ENCODE measurements at places on chromosomes 16 and 17. TPM values are rescaled to one million over a fixed set of nuclear protein-coding genes. Genes with fewer than 3 reads are reported as not detected.
A peak's percentile ranks its signal among the peaks of the same experiment; 100 is the strongest.

The MILR1 gene
- total RNA-seq = not detected

The TMC5 gene
- not detected for total RNA-seq

The MARCHF10 gene
- not detected for total RNA-seq

The ITGB3 gene
- not detected for total RNA-seq

The PLD6 gene
- total RNA-seq = 17.2 TPM

The TUBB3 gene
- total RNA-seq = 2.6 TPM

The KLHL36 gene
- 36.7 TPM for total RNA-seq

The CCDC144A gene
- total RNA-seq = 2.9 TPM

The CCL17 gene
- 0.66 TPM for total RNA-seq

GRCh38 chr17:46995841-46996571, 17.0 kb upstream of the RPRML start:
- no peak for DNase-seq

GRCh38 chr17:38738007-38738662, 8.0 kb downstream of the CISD3 start:
- no peak for DNase-seq

DNA sequence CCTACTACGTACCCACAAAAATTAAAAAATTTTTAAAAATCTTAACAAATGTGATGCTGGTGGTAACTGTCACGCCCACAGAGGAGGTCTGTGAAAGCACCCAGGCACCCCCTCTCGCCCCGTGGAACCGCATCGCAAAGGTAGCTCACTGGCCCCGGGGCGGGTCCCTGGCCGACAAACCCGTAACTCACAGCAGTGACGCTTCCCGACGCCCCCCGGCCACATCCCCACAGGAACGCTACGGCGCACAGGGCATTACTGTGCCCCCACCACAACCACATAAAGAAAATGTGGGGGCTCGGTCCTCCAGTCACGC, 366 bp downstream of the ANKS3 start:
- DNase-seq = no peak

- DNase-seq = no peak
These were observed 34.4 kb upstream of the DNAH17 start for GRCh38 chr17:78611607-78612006.

DNA sequence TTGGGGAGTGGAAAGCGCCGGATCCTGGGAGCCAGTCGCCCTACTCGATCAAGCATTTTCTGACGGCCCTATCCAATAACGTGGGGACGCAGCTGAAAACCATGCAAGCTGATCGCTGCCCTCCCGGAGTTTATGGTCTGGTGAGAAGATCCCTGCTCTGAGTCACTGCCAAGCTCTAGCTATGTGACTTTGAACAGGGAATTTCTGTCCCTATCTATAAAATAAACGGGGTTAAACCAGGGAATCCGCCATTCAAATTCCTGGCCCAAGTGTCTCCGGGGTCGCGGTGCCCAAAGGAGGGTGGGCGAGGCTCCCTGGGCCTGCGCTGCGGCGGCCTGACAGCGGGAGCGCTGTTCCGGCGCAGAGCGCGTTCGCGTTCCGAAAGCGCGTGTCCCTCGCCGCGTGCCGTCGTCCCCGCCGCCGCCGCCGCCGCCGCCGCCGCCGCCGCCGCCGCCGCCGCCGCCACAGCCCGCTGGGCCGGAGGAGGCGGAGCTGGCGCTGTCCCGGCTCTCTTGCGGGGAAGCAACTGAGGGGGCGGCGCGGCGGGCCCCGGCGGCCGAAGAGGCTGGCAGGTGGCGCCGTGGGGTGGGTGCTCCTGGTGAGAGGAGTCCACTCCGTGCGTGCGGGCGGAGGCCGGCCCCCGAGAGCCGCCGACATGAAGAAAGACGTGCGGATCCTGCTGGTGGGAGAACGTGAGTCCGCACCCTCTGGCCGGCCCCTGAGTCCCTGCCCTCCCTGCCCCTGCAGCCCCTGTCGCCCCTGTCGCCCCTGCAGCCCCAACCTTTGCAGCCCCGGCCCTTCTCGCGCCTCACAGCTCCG, at the start of gene RHOT1:
Gene RHOT1 (plus strand): TSS at position 465 of the 819 bp plus-strand sequence. CDS start 191 bp downstream, at position 656.
- DNase-seq = peak; percentile 94

- no peak for DNase-seq
These were observed 11.5 kb downstream of the TAC4 start for GRCh38 chr17:49836111-49837030.

DNA sequence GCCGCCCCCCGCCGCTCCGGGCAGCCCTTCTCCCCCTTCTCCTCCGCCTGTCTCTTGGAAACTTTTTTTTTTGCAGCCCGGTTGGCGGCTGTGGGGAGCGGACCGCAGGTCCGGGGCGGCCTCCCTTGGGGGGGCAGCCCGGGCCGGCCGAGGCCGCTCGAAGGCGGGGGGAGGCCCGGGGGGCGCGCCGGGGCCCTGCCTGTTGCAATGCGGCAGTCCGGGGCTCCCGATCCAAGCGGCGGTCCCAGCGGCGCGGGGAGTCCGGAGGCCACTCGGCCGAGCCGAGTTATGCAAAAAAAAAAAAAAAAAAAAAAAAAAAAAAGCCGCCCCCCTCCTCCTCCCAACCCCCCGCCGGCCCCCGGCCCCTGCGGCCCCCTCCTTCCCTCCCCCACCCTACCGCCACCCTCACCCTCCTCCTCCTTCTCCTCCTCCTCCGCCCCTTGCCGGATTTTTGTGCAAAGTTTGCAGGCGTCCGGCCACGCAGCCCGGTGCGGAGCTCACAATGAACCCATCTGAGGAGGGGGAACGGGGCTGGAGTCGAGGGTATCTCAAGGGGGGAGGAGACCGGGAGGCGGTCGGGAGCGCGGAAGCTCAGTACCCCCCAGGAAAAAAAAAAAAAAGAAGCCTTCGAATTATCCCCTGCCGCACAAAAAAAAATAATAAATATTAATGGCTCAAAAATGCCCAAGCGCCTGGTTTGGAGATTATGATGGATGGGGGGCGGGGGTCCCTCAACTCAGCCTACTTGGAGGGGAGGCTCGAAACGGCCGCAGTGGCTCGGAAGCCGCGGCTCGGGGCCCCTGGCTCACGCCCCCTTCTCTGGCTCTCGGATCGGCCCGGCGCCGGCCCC, at the start of gene ZNF423:
Gene ZNF423 (minus strand): TSS at position 291 of the 850 bp plus-strand sequence. CDS start 338 bp downstream, outside the sequence.
- peak; percentile 60 for DNase-seq

GRCh38 chr17:78477913-78478756, 99.1 kb downstream of the DNAH17 start:
- no peak for DNase-seq

DNA sequence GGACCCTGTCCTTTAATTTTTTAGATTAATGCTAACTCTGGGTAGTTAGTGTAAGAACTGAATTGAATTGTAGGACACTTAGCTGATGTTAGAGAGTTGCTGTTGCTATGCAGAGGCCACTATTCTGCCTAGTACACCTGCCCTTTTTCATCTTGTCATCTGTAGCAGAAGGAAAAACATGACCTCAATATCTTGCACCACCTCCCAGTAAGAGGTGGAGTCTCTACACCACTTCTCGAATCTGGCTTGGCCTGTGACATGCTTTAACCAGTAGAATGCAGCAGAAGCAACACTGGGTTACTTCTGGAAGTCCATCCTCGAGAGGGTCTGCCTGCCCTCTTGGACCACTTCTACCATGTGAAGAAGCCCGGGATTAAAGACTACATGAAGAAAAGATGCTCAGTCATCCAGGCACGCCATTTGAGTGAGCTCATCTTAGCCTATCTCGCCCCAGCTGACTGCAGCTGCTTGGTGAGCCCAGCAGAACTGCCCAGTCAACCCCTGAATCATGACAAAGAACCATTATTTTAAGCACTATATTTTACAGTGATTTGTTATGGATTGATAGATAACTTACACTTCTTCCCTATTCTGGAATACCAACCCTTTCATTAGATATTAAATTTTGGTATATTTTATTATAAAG, 153.5 kb downstream of the MYO1D start:
- DNase-seq = no peak

GRCh38 chr17:59893676-59894100, 767 bp downstream of the RPS6KB1 start:
- no peak for DNase-seq

DNA sequence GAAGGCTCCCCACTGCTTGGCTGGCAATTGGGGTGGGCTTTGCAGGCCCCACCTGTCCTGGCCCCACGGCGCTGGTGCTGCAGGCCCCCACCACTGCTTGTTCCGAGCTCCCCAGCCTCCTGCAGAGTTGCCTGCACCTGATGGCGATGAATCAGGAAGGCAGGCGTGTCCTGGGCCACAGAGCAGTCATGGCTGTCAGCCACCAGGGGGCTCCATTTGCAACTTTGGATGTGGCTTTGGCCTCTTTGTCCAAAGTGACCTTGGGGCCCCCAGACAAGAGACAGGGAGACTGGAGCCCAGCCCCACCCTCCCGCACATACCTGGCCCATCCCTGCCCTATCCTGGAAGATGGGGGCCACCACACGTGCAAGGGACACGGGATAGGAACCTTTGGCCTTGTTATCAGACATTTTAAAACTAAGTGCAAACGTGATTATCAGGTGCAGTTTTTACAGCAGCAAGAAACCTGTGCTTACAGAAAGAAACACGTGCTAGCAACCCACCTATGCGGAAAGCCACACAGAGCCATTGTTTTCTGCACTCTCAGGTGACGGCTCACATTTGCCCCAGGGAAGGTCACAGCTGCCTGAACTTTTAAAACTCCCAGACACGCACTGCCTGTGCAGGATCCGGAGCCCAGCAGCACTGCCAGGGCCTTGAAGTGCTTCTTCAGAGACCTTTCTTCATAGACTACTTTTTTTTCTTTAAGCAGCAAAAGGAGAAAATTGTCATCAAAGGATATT, at the start of gene DNASE1:
Gene DNASE1 (plus strand): TSS at position 443 of the 743 bp plus-strand sequence. CDS start 683 bp downstream, outside the sequence.
- DNase-seq = peak; percentile 87

DNA sequence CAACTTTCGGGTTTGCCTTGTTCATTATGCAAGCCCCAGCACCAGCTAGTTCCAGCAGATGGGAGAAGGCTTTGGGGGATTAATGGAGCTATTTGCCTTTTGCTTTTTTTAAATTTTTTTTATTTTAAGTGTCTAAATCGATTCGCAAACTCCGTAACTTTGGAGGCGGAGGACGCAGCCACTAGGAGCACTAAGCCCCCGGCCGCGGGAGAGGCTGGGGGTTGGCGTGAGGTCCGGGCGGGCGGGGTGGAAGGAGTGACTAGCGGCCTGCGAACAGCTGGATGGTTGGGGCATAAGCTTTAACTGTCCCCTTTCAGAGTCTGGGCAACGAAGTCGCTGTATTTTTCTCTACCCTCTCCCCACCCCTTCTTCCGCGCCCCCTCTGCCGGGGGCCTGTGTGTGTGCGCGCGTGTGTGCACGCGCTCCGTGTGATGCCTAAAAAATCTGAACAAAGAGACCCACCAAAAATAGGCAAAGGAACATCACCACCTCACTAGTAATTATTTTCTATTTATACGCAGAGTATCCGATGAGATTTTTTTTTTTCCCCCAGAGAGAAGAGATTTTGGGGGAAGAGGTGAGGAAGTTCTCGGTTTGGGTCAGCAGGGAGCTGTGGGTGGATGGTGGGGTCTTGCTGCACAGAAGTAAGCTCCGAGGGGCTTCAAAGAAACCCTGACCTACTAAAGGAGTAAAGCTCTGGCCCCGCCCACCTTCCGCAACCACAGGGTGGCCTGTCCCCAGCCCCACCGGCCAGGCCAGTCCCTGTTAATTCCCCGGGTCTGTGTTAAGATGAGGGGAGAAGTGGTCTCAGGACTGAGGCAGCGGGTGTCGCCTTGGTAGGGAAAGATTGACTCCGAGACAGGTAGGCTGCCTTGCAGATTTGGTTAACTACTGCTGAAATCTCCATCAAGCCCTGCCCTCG, 2.3 kb downstream of the SHISA9 start:
- DNase-seq = no peak

DNA sequence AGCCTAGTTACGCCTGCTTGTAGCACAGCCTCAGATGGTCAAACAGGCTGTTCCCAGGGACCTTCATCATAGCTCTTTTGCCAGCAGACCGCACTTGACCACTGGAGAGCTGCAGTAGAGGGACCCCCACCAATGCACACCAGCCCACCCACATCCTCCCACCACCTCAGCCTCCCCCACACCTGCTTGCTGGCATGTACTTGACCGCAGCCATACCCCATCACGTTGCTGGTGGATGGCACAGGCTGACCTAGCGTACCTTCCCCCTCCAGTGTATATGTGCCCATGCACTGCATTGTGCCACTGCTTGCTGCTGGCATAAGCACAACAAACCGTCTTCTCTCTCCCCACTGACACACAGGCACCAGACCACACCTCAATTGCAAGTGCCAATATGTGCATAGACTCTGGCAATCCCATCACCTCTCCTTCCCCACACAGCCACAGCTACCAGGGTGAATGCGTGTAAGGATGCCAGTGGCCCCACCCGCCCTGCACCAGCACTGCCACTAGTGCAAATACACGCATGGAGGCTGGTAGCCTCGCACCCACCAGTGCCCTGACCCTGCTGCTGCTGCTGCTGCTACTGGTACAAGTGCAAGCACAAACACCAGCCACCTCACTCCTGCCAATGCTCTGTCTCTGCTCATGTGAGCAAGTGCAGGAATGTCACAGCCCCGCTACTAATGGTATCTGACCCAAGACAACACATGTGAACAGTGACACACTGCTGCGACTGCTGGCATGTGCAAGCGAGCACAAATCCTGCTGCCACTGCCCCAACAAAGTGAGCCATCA, 1377.6 kb downstream of the CDH11 start:
- no peak for DNase-seq

DNA sequence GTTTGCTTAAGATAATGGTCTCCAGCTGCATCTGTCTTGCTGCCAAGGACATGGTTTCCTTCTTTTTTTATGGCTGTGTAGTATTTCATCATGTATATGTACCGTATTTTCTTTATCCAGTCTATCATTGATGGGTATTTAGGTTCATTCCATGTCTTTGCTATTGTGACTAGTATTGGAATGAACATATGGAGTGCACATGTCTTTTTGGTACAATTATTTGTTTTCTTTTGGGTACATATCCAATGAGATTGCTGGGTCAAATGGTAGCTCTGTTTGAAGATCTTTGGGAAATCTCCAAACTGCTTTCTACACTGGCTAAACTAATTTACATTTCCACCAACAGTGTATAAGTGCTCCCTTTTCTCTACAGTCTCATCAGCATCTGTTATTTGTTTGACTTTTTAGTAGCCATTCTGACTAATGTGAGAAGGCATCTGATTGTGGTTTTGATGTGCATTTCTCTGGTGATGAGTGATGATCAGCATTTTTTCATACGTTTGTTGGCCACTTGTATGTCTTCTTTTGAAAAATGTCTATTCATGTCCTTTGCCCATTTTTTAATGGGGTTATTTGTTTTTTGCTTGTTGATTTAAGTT, 66.2 kb downstream of the TNFRSF13B start:
- no peak for DNase-seq

Data from activated CD4-positive, alpha-beta T cell treated with anti-CD3 and anti-CD28 coated beads, Interleukin-2, amount 10 ng/mL, durations not matched to agents 24 days and 14 days (primary cell).